Right renal pelvis (tissue), 4 donors: ENCODE measurements at places on chromosomes 5 and 9. TPM values are rescaled to one million over a fixed set of nuclear protein-coding genes. Genes with fewer than 3 reads are reported as not detected.

The GAPT gene
- polyA plus RNA-seq, result 0.73 TPM

The PCDHA11 gene
- polyA plus RNA-seq, result 0.16 TPM

The IL3 gene
- polyA plus RNA-seq, result not detected

The SPINK7 gene
- not detected for polyA plus RNA-seq

The PCSK1 gene
- 0.14 TPM for polyA plus RNA-seq
